Stimulated activated CD8-positive, alpha-beta memory T cell treated with anti-CD3 and anti-CD28 coated beads, Interleukin-15, amount 100 ng/mL, for 4 hours (primary cell): ENCODE measurements at places on chromosomes 7 and 10.

DNA sequence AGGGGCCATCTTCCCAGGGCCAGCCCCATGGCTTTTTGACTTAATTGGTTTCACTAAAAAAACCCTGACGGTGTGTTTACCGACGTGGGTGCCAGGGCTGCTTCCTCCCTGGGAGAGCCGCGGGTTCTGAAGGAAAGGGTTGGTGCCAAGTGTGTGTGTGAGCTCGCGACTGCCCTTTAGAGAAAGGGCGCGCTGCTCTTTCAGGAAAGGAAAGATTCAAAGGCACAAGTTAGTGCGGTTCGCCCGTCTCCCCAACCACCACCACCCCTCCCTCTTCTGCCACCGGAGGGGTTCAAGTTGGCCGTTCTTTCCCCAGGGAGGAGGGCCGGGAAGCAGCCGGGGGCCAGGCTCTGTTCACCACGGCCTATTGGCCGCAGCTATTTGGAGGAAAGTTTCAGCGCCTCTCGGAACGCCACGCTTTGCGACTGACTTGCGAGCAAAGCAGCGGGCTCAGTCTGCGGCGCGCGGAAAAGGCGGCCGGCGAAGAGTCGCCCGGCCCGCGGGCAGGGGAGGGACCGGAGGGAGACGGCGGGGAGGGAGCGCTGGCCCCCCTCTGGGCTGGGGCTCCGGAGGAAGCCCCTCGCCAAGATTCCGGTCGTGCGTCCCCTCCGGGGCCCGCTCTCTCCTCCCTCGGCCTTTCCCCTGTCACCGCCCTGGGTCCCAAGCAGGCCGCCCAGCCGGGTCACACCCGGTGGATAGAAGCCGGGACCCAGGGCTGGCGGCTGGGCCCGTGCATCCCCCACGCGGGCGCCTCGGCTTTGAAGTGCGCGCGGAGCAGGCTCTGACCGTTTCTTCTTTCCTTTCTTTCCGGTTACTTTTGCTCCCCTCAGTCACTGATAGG lies 165.9 kb upstream of the PPP1R3A start:
- no peak for DNase-seq

- no peak for DNase-seq
These were observed 2.6 kb upstream of the MUC12 start for GRCh38 chr7:100966542-100967291.

DNA sequence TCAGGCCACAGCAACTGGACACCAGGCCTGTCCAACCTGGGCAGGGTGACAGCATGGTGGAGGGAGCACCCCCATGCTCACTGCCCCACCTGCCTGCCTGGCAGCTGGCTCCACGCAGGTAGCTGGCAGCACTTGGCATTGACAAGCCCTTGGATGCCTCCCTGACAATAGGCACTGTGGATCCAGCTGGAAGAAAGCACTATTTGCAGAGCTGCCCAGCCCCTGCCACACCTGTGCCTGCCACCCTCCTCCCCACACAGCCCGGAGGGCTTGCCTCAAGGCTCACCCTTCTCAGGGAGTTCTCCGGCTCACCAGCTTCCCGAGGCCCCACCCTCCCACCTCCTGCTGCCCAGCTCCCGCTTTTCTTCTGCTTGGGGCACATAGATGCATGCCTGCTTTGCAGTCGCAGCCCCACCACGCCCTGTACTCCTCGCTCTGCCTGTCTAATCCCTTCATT lies 160.1 kb downstream of the NEURL1 start:
- no peak for DNase-seq

DNA sequence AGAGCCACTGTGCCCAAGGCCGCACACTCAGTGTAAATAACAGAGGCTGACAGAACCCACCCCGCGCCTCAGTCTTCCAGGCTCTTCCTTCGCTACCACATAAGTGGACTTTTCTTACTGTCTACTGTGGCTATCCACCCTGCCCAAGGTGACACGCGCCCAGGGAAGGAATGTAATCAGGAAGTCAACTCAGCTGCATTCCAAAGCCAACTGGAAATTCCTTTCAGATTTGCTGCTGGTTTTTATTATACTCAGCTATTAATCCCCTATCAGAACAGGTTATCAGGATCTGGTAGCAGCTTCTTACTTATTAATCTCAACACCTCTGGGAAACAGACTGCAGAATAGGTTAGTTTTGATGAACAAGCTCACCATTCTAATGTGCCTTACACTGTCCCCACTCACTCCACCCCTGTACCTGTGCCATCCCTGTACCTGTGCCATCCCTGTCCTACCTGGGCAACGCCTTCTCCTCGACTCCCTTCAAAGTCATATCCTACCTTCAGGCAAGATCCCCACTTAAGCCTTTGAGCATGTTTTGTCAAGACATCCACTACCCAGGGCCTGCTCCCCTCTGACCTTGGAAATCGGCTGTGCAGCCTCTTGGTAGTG lies 90.7 kb downstream of the NHLRC2 start:
- no peak for DNase-seq

DNA sequence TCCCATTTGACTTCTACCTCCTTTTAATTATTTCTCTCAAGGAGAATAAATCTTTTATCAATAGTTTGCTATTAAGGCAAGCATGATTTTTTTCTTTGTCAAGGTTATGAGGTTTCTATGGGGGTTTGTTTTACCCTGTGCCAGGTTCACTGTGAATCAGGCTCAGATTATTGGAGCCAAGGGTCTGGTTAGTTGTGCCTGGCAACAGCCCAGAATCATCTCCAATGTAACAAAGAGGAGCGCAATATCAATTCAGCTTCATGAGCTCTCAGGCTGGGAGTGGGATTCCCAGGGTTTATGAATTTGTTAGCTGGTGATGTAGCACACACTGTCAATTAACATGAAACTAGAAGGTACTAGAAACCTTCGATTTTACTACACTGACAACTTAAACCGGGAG lies 73.2 kb downstream of the AASS start:
- DNase-seq = no peak

DNA sequence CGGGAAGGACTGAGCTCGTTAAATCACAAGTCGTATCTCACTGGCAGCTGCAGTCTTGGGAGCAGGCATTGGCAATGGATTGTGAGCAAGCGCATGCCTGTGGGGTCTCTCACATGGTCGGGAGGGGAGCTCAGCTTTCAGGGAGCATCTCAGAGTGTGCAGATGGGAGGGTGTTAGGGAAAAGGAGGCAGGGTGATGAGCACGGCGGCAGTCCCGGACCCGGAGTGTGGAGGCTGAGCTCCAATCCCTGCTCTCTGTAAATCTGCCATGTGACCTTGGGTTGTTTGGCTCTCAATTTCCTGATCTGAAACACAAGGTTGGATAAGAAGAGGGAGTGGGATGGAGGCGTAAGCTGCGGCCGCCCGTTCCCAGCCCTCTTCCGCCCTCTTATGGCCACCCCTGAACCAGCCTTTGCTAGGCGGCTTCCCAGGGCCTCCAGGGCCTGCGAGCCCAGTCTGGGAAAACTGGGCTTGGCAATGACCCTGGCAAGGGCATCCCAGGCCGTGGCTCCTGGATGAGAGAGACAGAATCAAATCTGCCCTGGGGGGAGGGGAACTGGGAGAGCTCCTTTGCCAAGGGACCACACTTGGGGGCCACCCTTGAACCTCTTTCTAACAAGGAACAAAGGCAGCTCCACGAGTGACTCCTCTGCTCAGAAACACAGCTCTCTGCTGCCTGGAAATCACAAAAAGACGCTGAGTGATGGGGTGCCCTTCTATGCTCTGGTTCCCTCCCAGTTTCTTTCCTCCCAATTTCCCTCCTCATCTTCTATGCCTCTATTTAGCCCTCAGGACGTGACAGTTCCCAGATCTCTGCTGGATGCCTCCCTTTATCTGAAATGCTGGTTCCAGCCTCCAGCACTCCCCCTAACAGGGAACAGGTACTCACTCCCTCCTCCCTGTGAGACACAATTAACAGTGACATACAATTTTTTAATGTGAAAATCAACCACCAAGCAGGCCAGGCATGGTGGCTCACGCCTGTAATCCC lies 41.7 kb upstream of the LOXL4 start:
- DNase-seq = no peak

DNA sequence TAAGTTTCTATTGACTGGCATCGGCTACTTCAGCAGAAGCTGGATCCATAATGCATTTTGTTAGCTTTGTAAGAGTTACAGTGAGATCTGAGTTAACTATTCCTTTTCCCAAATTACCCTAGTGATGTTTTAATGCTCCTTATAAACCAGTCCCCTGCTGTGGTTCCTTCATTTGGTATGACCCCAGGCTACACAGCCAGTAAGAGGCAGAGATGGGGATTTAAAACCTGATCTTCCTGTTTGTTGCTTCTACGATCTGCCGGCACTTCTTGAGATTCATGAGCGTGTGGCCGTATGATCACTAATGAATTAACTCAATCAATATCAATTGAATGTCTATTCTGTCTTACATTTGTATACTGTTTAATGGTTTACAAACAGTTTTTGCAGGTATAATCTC lies 86.1 kb downstream of the CACNB2 start:
- DNase-seq = no peak

GRCh38 chr10:35705051-35705450 lies 63.0 kb upstream of the FZD8 start:
- no peak for DNase-seq

GRCh38 chr7:23394488-23395171 lies 75.7 kb downstream of the IGF2BP3 start:
- no peak for DNase-seq

DNA sequence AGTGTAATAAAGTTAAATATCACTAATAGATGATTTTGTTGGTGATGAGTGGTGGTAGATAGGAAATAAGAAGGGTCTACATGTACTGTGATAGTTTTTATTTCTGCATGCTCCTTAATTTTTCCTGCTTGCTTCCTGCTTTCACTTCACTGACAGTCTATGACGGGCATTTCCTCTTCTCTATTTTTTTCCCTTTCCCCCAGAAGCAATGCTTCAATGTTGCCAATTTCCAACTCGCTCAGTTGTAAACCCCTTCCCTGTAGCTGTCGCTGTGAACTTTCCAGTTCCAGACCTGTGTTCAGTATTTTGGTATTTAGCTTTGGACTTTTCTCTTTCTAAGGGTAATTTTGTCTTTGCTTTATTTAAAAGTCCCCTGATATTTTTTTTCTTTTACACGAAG lies 123.5 kb upstream of the AGR3 start:
- no peak for DNase-seq

DNA sequence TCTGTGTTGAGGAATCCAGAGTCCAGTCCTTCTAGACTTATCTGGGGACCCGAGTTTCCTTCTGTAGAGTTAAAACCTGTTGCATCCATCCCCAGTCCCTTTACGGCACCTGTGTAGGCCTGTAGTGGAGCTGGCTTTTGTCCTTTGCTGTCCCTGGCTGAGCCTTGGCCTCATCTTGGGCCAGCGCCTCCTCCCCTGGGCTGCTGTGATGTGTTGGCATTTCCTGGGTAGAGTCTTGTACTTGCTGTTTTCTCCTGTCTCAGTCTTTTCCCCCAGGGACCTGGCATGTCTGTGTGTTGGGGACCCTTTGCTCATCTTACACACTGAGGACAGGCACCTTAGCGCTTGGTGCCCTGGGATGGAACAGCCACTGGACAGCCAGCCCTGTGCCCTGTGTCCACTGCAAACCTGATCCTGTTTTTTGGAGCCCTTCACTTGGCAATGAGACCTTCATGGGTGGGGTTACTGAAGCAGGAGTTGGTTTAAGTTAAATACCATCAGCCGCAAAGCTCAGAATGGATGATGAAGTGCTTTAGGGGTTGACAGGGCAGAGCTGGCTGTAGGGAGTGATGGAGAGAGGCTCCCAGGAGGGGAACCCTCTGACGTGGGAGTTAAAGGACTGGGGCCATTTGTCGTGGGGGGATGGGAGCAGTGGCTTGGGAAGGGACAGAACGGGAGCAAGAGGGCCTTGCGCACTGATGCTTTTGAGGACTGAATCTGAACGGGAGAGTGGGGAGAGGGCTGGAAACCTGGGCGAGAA lies 50.9 kb downstream of the CUX1 start:
- DNase-seq = no peak

GRCh38 chr10:17873946-17874345 lies 64.8 kb downstream of the MRC1 start:
- no peak for DNase-seq

GRCh38 chr10:120981601-120982391 lies 130.6 kb downstream of the WDR11 start:
- DNase-seq = no peak

DNA sequence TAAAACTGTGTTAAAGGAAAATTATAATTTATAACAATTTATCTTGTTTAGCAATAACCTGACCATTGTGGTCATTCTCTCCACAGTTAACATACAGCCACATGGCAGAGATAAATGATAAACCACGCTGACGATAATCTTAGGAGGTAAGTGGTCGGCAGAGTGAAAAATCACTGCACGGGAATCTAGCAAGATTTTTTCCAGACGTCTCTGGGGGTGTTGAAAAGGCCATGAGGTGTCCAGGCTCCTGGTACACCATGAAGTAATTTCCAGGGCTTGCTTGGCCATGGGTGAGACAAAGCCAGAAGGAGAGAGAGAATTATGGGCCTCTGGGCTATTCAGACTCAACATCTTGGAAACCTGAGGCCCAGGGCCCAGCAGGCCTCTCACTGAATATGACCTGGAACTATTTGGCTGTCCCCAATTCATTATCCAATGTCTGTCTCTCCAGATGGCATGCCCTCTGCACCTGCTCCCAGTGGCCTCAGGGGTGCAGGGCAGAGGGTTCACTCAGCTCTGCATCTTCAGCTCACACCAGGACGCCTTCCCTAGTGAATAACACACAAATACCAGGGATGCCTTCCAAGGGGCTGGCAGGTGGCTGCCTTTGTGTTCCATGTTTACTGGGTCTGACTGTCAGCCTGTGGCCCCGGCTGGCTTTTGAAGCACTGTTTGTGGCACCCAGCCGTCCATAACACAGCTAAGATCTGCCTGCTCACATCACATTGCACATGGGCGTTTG lies 590.4 kb upstream of the PFKP start:
- DNase-seq = no peak

GRCh38 chr7:117066668-117067067 lies 113.4 kb downstream of the ST7 start:
- no peak for DNase-seq

DNA sequence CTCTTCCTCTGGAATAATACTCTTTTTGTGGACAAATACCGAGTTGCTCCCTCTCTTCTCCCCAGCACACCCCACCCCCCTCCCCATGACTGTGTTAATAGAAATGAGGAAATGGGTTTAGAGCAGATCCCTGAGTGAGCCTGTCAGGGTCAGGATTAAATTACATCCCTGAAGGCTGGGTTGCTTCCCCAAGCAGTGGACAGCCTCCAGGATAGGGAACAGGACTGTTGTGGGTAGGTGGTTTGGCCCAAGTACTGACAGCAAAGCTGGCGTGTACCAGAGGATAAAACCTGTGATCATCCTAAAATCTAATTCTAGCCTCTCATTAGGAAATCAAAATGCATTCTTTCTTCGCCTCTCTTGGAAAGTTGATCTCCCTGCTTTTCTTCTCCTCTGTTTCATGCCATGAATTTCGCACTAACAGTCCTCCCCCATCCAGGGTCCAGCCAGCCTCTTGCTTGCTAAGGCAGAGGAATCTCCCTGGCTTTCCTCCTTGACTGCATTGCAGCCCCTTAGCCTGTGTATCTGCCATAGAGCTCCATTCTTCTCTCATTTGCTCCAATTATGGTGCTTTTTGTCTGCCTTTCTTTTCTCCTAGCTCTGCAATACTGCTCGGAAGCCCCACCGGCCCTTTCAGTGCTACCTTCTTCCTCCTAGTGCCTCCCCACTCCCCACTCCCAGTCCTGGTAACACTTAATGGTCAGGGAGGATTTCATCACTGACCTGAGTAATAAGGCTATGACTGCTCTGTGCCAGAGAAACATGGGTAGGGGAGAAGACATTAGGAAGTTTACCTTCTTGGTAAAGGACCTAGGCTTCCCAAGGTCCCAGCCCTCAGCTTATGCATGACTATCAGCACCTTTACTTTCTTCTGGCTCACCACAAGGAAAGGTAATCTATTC lies 8.4 kb downstream of the LRRC4 start:
- no peak for DNase-seq

- no peak for DNase-seq
These were observed 32.8 kb downstream of the UBTD1 start for GRCh38 chr10:97531401-97531986.
